ENCODE measurements at places on chromosomes 3 and 15.

DNA sequence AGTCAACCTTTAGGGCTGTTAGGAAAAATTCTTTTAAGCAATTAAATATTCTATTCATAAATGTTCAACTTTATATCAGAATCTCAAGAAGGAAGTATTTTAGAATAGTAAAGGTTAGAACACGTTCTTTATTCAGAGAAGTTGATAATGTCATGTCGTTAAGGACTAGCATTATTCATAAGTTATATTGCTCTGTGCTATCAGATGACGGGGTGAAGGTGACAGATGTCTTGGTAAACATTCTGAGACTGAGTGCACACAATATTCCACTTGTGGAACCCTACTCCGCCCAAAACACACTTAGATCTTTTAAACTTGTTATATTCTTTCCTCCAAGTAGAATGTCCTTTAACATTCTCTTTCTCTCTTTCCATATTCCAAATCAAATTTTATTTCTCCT, 7.9 kb downstream of the AP4E1 start:
- no peak for DNase-seq

GRCh38 chr3:49616491-49616941, 57.6 kb upstream of the APEH start:
- DNase-seq = no peak

- peak; percentile 17 for DNase-seq
Observed at GRCh38 chr15:78830514-78831228, 19.4 kb upstream of the ADAMTS7 start.

GRCh38 chr3:10226293-10226692, 22.0 kb upstream of the TATDN2 start:
- DNase-seq = no peak

DNA sequence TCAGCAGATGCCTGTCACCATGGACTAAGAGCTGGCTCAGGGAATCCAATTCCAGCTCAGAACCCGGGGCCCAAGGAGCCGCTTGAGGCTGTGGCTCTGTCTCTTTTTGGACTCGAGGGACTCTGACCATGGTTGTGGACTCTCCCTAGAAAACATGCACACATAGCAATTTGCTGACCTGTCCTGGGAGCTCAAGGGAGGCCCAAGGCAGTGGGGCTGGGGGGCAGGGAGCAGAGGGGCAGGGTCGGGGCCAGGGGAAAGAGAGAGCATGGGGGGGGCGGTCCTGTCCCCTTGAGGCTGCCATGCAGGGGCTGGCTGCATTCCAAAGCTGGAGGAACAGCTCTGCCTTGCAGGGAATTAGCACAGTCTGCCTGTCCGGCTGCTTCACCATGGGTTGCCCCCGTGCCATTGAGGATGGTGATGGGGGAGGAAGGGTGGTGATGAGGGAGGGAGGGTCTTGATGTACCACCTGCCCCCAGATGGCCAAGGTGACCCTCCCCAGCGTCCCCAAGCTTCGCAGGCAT, 190.1 kb downstream of the GOLGA6L6 start:
- no peak for DNase-seq

DNA sequence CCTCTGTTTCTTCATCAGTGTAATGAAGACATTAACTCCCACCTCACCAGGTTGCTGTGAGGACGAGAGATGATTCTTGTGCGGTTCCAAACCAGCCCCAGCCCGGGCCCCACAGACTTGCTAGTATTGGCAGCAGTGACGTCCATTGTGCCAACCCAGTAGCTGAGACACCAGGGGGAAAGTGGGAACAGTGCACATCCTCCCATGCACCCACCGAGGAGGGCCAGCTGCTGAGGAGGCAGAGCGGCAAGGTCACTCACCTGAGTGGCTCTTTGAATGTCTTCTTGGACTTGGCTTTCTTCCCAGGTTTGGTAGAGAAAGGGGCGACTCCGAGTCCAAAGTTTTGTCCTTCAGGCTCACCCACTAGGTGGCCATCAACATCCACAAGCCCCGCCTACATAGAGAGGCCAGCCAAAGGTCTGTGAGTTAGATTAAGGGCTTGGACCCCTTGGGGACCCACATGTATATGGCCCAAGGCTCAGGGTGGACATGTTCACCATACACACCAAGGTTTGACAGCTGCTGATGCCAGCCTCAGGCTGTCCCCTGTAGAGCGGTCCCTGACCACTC, 38.0 kb downstream of the KIF9 start:
- DNase-seq = no peak

Data from stimulated activated naive CD8-positive, alpha-beta T cell treated with anti-CD3 and anti-CD28 coated beads, Interleukin-15, Interleukin-2, amounts not matched to agents 100 U/mL and 50 U/mL, for 24 hours (primary cell).